ENCODE measurements at places on chromosomes 4 and X.
A peak's percentile ranks its signal among the peaks of the same experiment; 100 is the strongest.

DNA sequence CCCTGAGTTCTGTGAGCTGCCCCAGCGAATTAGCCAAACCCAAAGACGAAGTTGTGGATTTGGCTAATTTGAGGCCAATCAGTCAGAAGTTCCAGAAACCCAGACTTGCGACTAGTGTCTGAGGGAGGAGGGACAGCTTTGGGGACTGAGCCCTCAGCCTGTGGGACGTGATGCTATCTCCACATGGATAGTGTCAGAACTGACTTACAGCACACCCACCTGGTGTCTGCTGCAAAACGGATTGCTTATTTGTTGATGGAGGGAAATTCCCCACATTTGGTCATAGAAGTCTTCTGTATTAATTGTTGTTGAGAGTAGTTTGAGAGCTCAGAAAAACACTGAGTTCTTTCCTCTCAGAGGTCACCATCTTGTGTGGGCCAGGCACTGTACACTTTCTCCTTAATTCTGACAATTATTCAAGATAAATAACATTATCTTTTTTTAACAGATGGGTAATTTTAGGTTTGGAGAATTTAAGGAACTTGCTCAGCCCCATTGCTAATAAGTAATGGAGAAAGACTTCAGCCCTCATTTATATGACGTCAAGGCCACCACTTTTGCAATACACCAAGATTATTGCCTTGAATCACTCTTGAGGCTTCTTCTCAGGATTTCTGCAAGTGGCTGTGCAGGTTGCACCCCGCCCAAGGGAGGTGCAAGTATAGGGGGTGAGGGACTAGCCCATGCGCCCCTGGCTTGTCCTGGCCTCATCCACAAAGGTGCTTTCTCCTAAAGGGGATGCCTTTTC, 16.7 kb downstream of the CLRN2 start:
- DNase-seq = no peak

- no peak for DNase-seq
Observed at GRCh38 chr4:87274803-87275202, 47.9 kb downstream of the HSD17B13 start.

- DNase-seq = peak; percentile 21
Observed at GRCh38 chr4:187908079-187908561, 87.5 kb upstream of the ZFP42 start.

DNA sequence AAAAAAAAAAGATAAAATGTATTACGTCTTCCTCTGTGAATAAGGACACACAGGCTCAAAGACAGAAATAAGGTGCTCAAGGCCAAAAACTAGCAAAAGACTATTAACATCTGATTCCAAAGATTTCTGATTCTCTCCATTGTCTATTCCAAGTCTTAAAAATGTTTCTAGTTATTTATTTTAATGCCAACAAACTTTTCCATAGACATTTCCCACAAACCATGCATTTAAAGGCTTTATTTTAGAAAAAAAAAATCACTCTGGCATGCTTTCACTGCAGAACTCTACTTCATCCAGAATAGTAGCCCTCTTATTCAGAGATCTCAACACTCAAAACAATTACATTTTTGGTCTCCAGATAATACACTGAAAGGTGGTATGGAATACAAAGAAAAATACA, 545.0 kb upstream of the TENM3 start:
- no peak for DNase-seq

- peak; percentile 72 for DNase-seq
Observed at GRCh38 chr4:185914583-185915199, 102.7 kb upstream of the SORBS2 start.

DNA sequence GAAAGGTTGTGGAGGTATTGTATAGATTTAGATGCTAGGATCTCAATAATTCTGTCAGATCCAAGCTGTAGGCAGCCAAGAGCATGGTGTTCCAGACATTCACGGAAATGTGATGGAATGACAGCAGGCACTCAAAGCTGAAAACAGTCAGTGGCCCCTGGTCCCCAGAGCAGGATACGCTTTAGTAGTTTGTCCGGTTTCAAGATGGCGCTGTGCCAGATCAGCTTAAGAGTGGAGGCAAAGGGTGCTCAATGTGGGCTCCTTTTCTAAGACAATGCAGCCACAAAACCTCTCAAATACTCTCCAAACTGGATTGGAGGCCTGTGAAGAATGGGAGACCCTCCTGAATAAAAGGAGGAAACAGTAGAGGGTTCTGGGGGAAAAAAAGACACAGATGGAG, 291.2 kb upstream of the HS3ST1 start:
- DNase-seq = no peak

DNA sequence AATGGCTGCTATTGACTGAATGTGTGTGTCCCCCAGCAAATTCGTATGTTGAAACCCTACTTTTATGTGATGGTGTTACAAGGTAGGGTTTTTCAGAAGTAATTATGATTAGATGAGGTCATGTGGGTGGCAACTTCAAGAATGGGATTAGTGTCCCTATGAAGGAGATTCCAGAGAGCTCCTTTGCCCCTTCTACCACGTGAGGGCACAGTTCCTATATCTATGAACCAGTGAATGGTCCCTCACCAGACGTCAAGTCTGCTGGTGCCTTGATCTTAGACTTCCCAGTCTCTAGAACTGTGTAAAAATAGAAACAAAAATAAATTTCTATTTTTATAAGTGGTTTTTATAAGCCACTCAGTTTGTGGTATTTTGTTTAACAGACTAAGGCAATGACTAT, 1137.6 kb upstream of the IGFBP7 start:
- no peak for DNase-seq

Measured in AG10803 (cell line).